ENCODE measurements at places on chromosomes 6 and 20.

DNA sequence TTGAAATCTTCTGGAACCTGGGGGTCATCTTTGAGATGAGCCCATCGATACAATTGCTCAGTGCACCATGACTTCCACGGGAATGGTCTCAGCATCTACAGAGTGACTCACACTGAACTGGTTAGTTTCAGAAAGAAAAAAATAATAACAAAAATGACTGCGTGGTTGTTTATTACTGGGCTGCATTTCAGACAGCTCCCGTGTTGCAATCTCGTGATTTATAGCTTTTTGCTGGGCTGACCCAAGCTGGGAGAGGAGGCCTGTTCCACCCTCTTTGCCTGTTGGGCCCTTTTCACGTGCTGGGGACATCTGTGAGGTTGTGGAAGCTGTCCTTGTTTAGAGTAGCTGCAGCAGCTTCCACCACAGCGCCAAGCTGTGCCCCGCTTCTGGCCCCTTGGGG is 225.5 kb downstream of the BMP7 start:
- no peak for DNase-seq

DNA sequence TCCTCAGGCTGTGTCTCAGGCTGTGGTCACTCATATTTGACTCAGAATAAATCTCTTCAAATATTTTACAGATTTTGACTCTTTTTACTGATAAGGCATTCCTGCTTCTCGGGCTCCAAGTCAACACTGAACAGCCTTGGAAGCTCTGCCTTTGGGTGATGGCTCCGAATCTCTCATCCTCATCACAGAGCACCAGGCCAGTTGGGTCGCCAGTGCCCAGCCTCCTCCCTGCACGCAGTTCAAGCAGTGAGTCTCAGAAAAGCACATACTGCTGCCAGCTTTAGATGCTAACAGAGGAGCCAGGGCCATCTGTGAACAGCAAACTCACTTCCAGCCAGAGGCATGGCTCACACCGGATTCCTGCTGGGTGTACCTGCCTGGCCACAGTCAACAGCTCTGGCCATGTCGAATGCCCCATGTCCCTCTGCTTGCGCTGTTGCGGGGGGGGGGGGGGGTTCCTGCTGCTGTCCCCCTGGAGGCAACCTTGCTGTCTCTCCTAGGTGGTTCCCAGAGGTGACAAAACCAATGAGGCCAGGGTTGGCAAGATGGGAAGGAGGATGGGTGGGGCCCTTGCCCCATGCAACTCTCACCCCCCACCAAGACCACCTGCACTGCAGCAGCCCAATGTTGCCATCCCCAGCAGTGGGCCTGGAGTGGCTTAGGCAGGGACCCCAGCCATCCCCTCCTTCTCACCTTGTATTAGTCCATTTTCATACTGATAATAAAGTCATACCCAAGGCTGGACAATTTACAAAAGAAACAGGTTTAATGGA is 248.8 kb downstream of the ERMARD start:
- DNase-seq = no peak

GRCh38 chr6:3654898-3655297 is 96.6 kb downstream of the PXDC1 start:
- DNase-seq = no peak

DNA sequence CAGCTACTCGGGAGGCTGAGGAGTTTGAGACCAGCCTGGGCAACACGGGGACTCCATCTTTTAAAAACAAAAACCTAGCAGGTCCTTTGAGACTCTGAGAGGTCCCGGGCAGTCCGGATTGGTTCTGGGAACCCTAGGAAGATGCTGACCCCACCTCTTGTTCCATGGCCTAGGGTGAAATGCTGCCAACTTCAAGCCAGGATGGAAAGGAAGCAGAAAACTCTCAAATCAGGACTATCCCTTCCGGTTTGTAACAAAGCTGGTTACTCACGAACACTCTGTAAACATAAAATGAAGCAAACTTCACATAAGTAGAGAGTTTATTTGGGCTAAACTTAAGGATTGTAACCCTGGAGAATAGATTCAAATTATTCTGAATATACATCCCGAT is 28.0 kb downstream of the CAPN11 start:
- no peak for DNase-seq

DNA sequence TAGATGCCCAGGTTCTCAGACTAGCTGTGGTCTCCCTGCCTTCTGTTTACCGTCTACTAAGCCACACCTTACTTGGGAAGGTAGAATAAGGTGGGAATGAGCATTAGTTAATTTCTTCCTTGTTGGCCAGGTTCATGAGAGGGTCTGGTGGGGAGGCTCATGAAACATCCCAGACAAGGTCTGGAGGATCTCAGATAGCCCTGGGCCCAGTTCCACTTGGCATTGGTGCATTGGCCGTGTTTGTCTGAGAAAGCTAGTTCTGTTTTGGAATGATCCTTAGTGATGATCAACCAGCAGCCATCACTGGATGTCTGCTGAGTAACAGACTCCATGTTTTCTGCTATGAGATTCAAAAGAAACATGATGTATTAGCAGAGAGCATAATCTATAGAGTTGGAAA is 155.1 kb downstream of the SLC24A3 start:
- no peak for DNase-seq

DNA sequence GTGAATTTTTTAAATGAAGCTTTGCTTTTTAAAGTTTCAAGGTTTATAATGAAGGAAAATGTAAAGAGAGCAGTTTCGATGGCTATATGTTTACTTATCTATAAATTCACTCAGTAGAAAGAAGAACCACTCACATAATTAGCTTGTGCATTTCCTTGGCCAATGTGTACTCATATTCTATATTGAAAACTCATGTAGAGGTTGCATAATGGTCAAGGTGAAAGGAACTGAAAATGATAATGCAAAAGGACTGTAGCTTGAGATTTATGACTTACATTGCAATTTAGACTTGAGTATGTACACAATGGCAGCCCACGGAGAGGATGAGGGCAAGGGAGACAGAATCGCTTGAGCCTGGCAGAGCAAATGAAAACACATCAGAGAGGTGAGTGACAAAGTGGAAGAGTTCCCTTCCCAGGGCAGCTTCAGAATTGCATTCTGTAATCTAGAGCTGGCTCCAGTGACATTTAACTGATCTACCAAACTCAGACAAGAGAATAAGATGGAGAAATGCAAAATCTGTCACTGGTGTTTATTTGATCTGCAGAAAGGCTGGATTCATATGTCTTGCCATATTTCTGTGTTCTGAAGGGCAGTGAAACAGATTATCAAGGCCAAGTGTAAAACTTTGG is 191.8 kb downstream of the TMEM200A start:
- no peak for DNase-seq
